ENCODE measurements at places on chromosomes 1 and 21.

- no peak overlapping the region for H3K27ac ChIP-seq
- H3K4me1 ChIP-seq: peaks cover 2% of the 10 kb centered on the region
- DNase-seq: peak; percentile 41
- H3K36me3 ChIP-seq: no peaks in the 10 kb centered on the region
- H3K4me3 ChIP-seq: no peak overlapping the region
- peaks cover 5% of the 10 kb centered on the region for H3K27me3 ChIP-seq
Measured at GRCh38 chr1:152654110-152654509, 9.1 kb upstream of the LCE2D start.

GRCh38 chr1:9426291-9426711 lies 113.0 kb upstream of the SLC25A33 start:
- peaks cover 34% of the 10 kb centered on the region for H3K4me1 ChIP-seq
- peak; percentile 78 for DNase-seq
- peaks cover 40% of the 10 kb centered on the region for H3K27me3 ChIP-seq
- H3K36me3 ChIP-seq: no peaks in the 10 kb centered on the region

GRCh38 chr1:219563568-219563967 lies 49.3 kb downstream of the ZC3H11B start:
- no peaks in the 10 kb centered on the region for H3K36me3 ChIP-seq
- no peak for DNase-seq
- H3K27ac ChIP-seq: no peak overlapping the region
- H3K4me1 ChIP-seq: no peaks in the 10 kb centered on the region

DNA sequence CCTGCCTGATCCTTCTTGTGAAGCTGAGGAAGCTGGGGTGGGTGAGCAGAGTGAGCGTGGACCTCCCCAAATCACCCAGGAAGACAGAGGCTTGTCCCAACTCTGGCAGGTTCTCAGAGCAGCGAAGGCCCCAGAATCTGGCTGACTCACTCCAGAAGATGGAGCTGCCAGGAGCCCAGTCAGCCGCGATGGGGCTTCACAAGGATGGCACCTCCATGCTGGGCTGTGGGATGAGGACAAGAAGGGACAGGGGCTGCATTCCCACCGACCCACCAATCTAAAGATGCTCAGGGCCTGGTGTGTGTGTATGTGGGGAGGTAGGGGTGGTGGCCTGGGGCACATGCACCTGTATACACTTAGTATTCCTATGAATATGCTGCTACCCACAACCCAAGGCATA lies 52.9 kb downstream of the ATP1A1 start:
- no peaks in the 10 kb centered on the region for H3K36me3 ChIP-seq
- no peak overlapping the region for H3K27ac ChIP-seq

GRCh38 chr1:107695341-107695740 lies 269.6 kb downstream of the VAV3 start:
- H3K36me3 ChIP-seq: peaks cover 1% of the 10 kb centered on the region
- no peaks in the 10 kb centered on the region for H3K4me1 ChIP-seq
- no peak overlapping the region for H3K4me3 ChIP-seq
- no peak for DNase-seq

GRCh38 chr1:232459826-232460225 lies 170.1 kb downstream of the SIPA1L2 start:
- no peak for DNase-seq
- H3K36me3 ChIP-seq: no peaks in the 10 kb centered on the region
- H3K27ac ChIP-seq: no peak overlapping the region
- no peak overlapping the region for H3K4me3 ChIP-seq

GRCh38 chr21:14541841-14542490 lies 4.1 kb downstream of the SAMSN1 start:
- peak overlapping the region; percentile 95 for H3K27ac ChIP-seq
- H3K4me3 ChIP-seq: peak overlapping the region; percentile 94
- peaks cover 48% of the 10 kb centered on the region for H3K4me1 ChIP-seq

DNA sequence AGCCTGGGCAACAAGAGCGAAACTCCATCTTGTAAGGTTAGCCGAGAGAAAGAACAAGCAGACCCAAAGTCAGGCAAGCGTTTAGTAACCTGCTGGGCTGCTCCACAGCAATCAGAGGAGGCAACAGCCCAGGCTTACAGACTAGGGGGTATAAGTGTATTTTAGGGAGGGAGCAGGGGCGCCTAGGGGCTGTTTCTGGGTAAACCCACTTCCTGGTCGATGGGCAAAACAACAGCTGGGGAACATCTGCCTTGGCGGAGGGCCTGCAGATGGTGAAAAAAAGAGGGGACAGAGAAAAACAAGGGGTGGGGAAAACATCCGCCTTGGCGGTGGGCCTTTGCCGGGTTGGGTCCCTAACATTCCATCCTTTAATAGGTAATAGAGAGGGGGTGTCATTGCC lies 5.2 kb downstream of the TAS1R1 start:
- H3K36me3 ChIP-seq: no peaks in the 10 kb centered on the region
- no peaks in the 10 kb centered on the region for H3K27me3 ChIP-seq
- H3K4me3 ChIP-seq: no peak overlapping the region
- no peaks in the 10 kb centered on the region for H3K4me1 ChIP-seq

DNA sequence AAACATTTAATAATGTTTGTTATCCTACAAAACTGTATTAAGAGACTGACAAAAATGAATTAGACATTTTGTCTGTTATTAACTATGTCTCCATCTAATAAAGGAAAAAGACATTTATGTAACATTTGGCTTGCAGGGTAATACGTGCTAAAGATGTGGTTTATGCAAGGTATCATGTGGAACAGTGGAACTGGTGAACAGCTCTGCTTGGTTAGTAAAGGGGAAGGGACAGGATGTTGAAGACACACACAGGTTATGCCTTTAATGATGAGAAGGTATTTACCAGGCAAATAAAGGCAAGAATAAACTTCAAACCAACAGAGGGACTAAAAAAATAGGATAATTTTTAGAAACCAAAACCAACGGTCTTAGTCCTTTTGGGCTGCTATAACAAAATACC lies 93.1 kb downstream of the UCHL5 start:
- H3K27ac ChIP-seq: no peak overlapping the region
- no peaks in the 10 kb centered on the region for H3K36me3 ChIP-seq
- no peaks in the 10 kb centered on the region for H3K27me3 ChIP-seq
- DNase-seq: no peak
- no peak overlapping the region for H3K4me3 ChIP-seq

DNA sequence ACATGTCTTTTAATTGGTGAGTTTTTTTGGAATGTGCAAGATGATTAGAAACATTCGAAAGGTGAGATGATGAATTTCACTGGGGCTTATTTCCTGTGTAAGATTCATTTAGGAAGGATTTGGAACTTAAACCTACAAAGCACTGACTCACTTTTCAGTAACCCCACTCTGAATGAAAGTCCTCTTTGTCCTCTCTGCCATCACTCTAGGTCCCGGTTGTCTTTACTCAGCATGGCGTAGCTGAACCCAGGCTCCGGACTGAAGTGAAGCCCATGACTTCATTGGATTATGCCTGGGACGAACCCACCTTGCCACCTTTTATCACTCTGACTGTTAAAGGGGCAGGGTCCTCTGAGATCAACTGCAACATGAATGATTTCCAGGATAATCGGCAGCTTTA lies 139.4 kb downstream of the VPS13D start:
- no peak overlapping the region for H3K4me3 ChIP-seq
- peaks cover 27% of the 10 kb centered on the region for H3K36me3 ChIP-seq
- peaks cover 4% of the 10 kb centered on the region for H3K4me1 ChIP-seq
- no peak for DNase-seq
- peak overlapping the region; percentile 25 for H3K27ac ChIP-seq

- no peak overlapping the region for H3K4me3 ChIP-seq
- H3K4me1 ChIP-seq: no peaks in the 10 kb centered on the region
- H3K27me3 ChIP-seq: no peaks in the 10 kb centered on the region
- no peaks in the 10 kb centered on the region for H3K36me3 ChIP-seq
- no peak for DNase-seq
Measured at GRCh38 chr21:28142697-28143096, 850.0 kb downstream of the LTN1 start.

- H3K4me1 ChIP-seq: peaks cover 21% of the 10 kb centered on the region
- H3K4me3 ChIP-seq: peak overlapping the region; percentile 93
- H3K27me3 ChIP-seq: no peaks in the 10 kb centered on the region
- DNase-seq: no peak
- peaks cover 24% of the 10 kb centered on the region for H3K36me3 ChIP-seq
Measured at GRCh38 chr1:36224537-36225282, 467 bp downstream of the THRAP3 start.

DNA sequence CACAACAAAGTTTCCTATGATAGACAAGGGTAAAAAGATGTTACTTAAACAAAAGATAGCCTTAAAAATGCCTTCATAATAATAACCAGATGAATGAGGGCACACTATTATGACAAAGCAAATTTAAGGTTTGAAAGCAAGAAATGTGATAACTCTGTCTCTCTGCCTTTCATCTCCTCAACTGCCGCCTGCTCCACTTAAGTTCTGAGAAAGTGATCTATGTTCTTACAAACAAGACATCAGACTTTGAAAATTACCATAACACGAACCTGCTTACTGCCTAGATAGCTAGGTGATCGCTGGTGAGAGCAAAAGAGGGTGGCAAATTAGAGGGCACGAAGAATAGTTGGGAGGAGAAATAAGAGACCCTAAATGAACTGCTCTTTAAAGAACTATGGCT lies 13.2 kb downstream of the C21orf91 start:
- no peaks in the 10 kb centered on the region for H3K27me3 ChIP-seq
- DNase-seq: no peak
- peaks cover 86% of the 10 kb centered on the region for H3K36me3 ChIP-seq
- H3K27ac ChIP-seq: peak overlapping the region; percentile 32
- no peak overlapping the region for H3K4me3 ChIP-seq
- H3K4me1 ChIP-seq: peaks cover 36% of the 10 kb centered on the region

DNA sequence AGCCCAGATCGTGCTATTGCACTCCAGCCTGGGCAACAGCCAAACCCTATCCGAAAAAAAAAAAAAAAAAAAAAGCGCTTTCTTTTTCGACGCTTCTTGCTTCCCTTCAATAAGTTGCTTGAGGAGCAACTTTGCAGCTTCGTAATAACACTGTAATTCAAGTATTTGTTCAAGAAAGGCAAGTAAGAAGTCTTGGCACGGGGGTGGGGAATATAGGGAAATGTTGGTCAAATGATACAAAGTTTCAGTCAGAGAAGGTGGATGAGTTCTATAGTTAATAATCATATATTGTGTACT lies 871 bp upstream of the PSMA5 start:
- H3K4me3 ChIP-seq: peak overlapping the region; percentile 85
- H3K27ac ChIP-seq: peak overlapping the region; percentile 94
- H3K27me3 ChIP-seq: no peaks in the 10 kb centered on the region
- H3K36me3 ChIP-seq: peaks cover 24% of the 10 kb centered on the region

- no peaks in the 10 kb centered on the region for H3K27me3 ChIP-seq
- peak overlapping the region; percentile 87 for H3K4me3 ChIP-seq
- DNase-seq: no peak
- H3K4me1 ChIP-seq: peaks cover 77% of the 10 kb centered on the region
- H3K36me3 ChIP-seq: peaks cover 18% of the 10 kb centered on the region
Measured at GRCh38 chr1:198622001-198622400, 16.8 kb upstream of the PTPRC start.

- peak overlapping the region; percentile 87 for H3K4me3 ChIP-seq
- peaks cover 46% of the 10 kb centered on the region for H3K4me1 ChIP-seq
- DNase-seq: peak; percentile 37
- H3K27me3 ChIP-seq: no peaks in the 10 kb centered on the region
- H3K27ac ChIP-seq: peak overlapping the region; percentile 79
- H3K36me3 ChIP-seq: peaks cover 35% of the 10 kb centered on the region
Measured at GRCh38 chr1:37473431-37474045, 842 bp upstream of the ZC3H12A start.

- no peak overlapping the region for H3K4me3 ChIP-seq
- DNase-seq: no peak
- H3K4me1 ChIP-seq: no peaks in the 10 kb centered on the region
- H3K36me3 ChIP-seq: no peaks in the 10 kb centered on the region
- H3K27ac ChIP-seq: no peak overlapping the region
- H3K27me3 ChIP-seq: no peaks in the 10 kb centered on the region
Measured at GRCh38 chr1:87812871-87813577, 484.3 kb downstream of the LMO4 start.

GRCh38 chr1:45230537-45230936 lies 24.1 kb upstream of the ZSWIM5 start:
- no peaks in the 10 kb centered on the region for H3K27me3 ChIP-seq
- H3K4me1 ChIP-seq: no peaks in the 10 kb centered on the region
- no peak for DNase-seq

DNA sequence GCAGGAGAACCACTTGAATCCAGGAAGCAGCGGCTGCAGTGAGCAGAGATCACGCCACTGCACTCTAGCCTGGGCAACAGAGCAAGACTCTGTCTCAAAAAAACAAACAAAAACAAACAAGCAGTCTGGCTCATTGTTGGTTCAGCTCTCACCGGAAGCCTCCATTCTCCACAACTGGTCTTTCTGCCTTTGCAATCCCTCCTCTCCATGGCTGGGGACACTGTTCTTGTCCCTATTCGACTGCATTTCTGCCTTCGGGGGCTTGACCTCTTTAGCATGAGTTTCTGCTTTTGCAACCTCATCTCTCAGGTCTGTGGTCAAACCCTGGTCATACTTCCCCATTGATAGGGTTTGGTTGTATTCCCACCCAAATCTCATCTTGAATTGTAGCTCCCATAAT lies 216.3 kb upstream of the NR5A2 start:
- no peak overlapping the region for H3K4me3 ChIP-seq
- peaks cover 16% of the 10 kb centered on the region for H3K27me3 ChIP-seq
- peaks cover 5% of the 10 kb centered on the region for H3K4me1 ChIP-seq

DNA sequence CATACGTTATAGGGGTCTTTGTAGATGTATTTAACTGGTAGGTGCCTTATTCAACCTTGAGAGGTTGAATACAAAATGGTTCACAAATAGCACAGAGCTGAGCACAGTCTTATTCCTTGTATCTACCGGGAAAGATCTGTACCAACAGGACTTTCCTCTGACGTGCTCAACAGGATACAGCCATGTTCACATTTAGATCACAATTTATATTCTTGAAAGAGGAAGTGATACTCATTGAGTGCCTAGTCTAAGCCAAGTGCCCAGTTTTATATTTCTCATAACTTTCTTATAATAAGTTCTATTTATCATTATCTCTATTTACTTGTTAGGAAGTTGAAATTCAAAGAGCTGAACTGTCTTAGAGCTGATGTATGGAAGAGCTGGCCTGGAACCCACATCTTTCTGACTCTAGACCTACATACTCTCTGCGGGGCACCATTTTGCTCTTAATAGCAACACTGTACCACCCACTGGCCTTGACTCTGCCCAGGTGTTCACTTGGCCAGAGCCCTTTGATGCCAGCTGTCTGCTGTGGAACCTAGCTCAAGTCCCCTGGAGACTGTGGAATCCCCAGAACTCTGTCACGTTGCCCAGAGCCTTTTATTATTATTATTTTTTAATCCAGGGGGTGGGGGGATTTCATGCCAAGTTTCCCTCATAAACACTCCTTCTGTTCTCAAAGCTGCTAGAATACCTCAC lies 156.2 kb downstream of the TPR start:
- H3K27ac ChIP-seq: no peak overlapping the region
- H3K27me3 ChIP-seq: peaks cover 5% of the 10 kb centered on the region
- H3K4me1 ChIP-seq: no peaks in the 10 kb centered on the region
- no peaks in the 10 kb centered on the region for H3K36me3 ChIP-seq
- DNase-seq: no peak

Measured in activated naive CD8-positive, alpha-beta T cell treated with anti-CD3 and anti-CD28 coated beads for 36 hours (primary cell).